ENCODE measurements at places on chromosomes 1 and 21. TPM values are rescaled to one million over a fixed set of nuclear protein-coding genes. Genes with fewer than 3 reads are reported as not detected.

DNA sequence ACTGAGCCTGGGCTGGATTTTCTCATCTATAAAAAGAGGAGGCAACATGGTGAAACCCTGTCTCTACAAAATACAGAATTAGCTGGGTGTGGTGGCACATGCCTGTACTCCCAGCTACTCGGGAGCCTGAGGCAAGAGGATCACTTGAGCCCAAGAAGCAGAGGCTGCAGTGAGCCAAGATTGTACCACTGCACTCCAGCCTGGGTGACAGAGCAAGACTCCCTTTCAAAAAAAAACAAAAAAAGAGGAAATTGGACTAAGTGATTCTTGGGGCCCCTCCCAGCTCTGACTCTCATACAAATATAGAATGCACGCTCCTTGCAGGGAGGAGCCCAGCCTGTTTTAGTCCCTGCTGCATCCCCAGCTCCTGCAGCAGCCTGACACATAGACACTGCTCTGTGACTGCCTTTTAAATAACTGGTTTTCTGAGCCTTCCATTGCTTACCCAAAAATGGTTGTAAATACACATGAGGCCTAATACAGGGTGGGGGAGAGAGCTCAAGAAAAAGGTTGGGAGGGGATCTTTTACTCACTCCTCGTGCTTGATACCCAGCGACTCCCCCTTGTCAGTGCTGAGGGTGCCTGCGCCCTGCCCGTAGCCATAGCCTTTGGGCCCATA lies 17.2 kb downstream of the CSRP1 start:
- DNase-seq, result no peak

CADM3 gene
- not detected for total RNA-seq

OLIG1 gene
- total RNA-seq, result not detected

DNA sequence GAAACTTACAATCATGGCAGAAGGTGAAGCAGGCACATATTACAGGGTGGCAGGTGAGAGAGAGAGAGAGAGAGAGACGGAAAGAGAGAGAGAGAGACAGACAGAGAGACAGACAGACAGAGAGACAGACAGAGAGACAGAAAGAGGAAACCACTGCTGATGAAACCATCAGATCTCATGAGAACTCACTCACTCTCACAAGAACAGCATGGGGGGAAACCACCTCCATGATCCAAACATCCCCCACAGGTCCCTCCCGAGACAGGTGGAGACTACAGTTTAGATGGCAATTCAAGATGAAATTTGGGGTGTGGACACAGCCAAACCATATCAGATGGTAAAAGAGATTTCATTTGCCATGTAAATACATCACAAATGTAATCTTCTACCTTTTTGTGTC lies 708.1 kb downstream of the MRPL39 start:
- no peak for DNase-seq

GRCh38 chr1:74505928-74506710 lies 6.3 kb downstream of the LRRC53 start:
- DNase-seq, result no peak

DNA sequence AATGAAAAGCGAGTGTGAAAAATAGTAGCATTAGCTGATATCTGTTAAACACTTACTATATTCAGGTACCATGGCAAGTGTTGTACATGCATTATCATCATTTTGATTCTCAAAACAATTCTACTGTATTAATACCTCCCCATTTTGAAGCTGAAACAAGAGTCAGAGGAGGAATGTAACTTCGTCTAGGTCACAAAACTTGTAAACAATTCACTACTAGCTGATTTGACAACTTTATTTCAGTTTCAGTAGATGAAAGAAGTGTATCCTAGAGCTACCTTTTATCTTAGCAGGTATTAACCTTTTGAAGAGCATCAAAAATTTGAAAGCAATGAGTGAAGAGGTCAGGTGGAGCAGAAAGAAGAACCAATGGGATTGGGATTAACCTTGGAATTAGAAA lies 1.6 kb downstream of the CD84 start:
- DNase-seq, result no peak

DNA sequence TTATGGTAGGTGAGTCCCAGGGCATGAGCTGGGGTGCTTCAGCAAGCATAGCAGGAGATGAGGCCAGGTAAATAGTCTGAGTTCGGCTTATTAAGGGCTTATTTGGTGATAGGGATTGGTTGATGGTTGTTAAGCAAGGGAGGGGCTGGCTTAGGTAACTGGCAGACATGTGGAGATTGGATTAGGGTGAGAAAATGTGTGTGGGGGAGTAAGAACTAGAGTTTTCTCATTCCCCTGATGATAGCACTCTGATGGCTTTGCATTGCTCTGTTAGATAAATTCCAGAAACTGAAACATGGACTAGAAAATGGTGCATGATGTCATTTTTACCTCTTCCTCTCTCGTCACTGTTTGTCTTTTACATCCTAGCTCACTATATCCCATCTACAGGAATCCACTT lies 53.6 kb downstream of the FGGY start:
- DNase-seq, result no peak

CALML6 gene
- 2.3 TPM for total RNA-seq

GRCh38 chr1:204650911-204651570 lies 34.5 kb downstream of the LRRN2 start:
- DNase-seq, result no peak

MFAP2 gene
- 63.1 TPM for total RNA-seq

All from HCT116 (cell line).